ENCODE measurements at places on chromosomes 5 and 9.

- no peak for DNase-seq
Measured at GRCh38 chr5:131633830-131634229, 1.2 kb downstream of the RAPGEF6 start.

- no peak for DNase-seq
Measured at GRCh38 chr5:93607367-93608258, 24.6 kb downstream of the NR2F1 start.

DNA sequence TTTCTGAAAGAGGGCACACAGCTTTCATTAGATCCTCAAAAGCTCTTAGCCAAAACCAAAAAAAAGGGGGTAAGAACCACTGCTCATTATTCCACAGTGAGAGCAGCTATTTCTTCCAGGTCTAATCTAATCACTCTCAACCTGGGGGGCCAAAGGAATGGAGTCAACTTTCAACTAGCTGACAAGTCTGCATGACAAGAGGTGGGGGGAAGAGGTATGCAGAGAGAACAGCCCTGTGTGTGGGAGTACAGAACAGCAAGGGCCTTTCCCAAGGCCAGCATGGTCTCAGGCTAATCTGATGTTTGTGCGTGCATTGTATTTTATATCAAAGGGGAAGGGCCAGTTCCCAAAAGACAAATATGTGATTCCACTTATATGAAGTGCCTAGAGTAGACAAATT lies 36.9 kb upstream of the PIP5K1B start:
- DNase-seq: no peak

DNA sequence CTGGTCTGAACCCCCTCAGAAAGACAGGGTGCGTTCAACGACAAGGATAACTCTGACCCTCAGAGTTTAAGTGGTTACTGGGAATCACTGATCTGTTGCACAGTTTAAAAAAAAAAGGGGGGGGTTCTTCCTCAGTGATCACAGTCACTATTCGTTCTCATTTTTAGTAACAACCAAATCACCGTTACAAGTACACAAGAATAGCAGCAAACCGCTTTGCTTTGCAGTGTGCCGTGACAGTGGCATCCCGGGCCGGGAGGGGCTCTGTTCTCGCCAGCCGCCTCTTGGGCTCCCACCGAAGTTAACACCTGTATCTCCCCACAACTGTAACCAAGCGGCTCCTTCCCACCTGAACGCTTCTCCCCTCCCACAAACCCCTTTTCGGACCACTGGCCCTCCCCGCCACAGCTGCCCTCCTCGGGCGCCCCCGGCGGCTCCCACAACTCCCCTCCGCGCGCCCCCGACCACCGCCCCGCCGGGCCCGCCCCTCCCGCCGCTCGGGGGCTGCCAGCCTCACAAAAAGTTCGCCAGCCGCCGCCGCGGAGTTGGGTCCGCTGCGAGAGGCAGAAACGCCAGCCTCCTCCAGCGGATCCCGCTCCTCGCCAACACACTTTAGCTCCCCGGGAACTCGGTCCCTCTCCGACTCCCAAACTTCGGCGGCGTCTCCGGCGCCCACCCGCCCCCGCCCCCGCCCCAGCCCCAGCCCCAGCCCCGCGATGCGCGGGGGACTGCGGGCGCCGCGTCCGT lies 1.2 kb downstream of the SSBP2 start:
- no peak for DNase-seq

- no peak for DNase-seq
Measured at GRCh38 chr5:134374232-134374631, 2.9 kb downstream of the UBE2B start.

GRCh38 chr5:16727755-16728325 lies 111.0 kb upstream of the RETREG1 start:
- no peak for DNase-seq

- no peak for DNase-seq
Measured at GRCh38 chr5:168987543-168988300, 313.2 kb downstream of the SLIT3 start.

DNA sequence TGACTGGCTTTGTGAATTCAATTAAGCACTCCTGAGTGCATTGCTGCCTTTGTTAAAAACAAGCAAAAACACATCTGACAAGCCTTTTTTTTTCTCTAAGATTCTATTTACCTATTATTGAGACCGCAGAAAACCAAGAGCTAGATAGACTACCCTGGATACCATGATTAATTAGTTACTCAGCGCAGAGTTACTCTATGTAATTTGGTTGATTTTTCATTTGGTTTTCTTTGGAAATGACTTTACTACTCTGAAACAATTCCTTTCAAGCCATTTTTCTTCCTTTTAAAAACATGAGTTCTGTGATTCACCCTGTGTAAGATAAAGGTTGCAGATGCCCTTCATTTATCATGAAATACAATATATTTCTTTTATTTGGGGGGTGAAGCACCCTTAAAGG lies 421.6 kb upstream of the PIK3R1 start:
- DNase-seq: no peak

DNA sequence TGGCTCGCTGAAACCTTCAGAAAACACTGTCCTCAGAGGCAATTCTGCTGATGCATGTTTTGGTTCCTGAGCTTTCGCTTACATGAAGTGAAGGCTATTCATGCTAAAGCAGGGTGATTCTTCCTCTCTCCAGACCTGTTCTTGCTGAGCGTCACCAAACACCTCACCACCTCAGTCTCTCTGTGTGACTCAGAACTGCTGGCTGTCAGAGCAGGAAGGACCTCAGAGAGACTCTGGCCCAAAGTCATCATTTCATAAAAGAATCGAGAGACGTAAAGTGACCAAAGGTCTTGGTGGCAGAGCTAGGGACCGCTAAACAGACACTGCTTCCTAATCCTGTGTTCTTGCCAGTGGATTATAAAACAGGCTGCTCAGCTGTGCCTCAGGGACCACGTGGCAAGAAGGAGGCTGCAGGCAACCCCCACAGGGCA lies 73.8 kb downstream of the LHFPL2 start:
- DNase-seq: no peak

DNA sequence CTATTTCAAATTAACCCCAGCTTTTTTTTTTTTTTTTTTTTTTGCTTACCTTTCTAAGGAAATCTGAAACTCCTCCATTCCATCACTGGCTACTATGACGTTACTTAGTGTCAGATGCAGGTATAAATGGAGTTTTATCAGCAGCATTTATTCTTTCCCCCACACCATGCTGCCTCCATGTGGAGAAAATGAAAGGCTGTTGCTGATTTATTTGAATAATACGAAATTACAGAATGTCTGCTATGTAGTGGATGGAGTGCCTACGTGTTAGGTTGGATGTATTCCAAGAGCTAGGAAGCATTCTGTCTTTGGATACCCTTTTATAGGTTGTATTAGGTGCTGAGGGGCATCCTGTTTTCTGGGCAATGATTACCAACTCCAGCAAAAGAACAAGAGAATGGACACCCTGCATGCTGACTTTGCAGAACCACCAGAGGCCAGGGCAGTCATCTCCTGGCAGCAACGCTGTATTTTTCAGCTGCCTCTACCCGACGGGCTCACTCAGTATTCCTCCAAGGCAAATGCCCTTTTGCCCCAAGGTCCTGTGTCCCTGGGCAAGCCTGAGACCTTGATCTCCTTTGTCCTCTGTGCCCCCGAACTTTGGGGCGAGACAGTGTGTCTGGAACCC lies 199.5 kb downstream of the ALDH1A1 start:
- DNase-seq: no peak

DNA sequence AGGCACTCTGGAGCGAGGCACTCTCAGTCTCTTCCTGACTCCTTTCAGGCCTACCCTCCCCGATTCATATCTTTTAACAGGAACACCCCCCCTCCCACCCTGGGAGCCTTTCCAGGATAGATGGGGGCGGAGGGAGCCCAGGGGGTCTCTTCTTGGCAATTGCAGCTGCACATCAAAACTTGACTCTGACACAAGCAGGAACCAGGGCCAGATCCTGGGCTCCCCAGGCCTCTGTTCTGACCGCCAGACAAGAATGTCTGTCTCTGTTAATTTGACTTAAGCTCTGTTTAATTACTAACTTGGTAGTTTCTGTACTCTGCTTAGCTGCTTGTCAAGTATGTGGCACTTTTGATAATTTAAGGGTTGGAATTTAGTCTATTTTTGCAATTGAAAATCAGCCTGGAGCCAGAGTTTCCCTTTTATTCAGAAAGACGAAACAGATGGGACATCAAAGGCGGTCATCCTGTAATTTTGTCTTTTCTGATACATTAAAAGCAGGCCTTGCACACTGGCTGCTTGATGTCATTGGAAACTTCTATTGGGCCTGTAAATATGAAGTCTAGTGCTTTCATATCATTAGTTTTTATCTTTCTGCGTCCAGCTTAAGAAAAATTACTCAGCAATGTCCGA lies 43.3 kb downstream of the ACTL7B start:
- DNase-seq: no peak

GRCh38 chr9:137851516-137852267 lies 25.9 kb upstream of the CACNA1B start:
- DNase-seq: no peak

DNA sequence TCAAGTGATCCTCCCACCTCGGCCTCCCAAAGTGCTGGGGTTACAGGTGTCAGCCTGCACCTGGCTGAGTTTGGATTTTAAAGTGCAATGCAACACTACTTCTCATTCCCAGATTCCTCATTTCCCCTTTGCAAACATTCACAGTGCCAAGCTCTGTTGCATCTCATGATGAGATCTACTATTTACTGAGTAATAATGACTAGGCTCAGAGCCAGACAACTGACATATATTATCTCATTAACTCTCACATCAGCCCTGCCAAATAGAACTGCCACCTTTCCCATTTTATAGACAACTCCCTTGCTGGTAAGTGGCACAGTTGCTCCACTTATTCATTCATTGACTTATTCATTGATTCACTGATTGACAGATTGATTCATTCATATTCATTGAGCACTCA lies 7.0 kb downstream of the PDE6A start:
- DNase-seq: no peak

- no peak for DNase-seq
Measured at GRCh38 chr5:154523709-154524108, 45.7 kb upstream of the HAND1 start.

DNA sequence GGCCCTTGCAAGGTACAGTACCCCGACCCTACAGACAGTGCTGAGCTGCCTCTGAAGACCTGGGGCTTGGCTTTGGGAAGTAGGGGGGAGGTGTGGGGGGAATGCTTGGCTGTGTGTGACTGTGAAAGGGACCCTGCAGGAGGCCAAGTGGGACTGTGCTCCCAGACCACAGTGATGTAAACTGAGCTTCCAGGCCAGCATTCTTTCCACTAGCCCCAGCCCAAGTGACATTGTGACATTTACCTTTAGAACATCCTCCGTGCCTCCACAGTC lies 31.2 kb downstream of the HMCN2 start:
- DNase-seq: no peak

DNA sequence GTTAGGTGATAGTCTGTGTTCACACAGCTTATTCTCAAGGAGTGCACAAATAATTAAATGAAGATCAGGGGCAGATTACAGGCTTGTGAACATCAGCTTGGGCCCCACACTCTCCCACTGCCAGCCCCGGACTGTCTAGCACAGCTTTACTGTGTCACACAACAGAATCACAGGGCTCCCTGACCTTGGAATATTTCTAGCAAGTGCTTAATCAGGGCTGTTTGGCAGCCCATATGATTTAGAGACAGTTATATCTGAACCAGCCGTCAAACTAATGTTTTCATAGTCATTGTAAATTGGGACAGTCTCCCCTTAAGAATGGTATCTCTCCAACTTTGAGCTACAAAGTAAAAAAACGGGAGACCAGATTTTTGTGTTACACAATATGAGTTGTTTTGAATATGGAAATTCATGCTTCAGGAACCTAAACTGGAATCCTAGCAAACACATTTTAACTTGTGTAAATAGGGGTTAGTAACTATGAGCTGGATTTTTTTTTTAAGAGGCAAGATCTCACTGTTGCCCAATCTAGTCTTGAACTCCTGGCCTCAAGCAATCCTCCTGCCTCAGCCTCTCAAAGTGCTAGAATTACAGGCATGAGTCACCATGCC lies 517.6 kb downstream of the BNC2 start:
- DNase-seq: no peak

DNA sequence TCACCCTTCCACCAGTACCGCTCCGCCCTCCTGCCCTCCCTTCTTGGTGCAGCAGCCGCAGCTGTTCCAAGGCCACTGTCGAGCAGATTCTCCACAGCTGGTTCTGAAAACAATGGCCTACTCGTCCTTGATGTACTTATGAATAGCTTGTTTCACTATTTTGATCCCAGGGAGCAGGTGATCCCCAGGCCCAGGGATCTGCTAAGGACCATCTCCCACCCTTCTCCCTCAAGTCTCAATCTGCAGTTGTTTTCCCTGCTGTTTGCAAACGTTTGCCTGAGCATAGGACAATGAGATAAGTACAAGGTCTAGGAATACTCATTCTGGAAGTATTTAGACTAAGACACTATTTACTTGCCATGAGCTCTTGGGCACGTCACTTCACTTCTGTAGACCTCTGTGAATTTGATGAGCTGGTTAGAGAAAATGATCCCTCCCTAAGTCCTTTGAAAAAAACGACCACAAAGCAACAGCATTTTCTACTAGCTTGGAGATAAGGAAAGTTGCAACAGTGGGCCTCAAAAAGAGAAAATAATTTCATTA lies 1.8 kb downstream of the LURAP1L start:
- DNase-seq: no peak

DNA sequence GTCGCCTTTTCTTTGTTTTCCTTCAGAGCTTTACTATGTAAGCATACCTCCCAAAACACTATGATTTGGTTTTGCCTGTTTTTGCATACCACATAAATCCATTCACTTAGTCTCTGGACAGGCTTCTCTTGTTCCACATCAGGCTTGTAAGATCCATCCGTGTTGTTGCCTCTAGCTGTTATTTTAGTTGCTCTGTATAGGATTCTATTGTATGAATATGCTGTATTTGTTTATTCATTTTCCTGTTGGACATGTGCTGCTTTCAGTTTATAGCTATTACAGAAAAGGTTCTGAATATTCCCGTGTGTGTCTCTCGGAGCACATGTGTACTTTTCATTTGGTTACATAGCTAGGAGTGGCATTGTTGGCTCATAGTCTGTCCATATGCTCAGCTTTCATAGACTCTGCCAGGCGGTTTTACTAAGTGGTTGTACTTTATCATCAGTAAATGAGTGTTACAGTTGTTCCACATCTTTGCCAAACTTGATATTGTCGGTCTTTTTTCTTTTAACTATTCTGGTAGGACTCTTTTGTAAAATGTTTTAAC lies 41.8 kb downstream of the NUP214 start:
- no peak for DNase-seq

- DNase-seq: no peak
Measured at GRCh38 chr9:111965566-111966019, 69.0 kb downstream of the UGCG start.

- DNase-seq: no peak
Measured at GRCh38 chr5:57181154-57181553, 7.3 kb downstream of the GPBP1 start.

DNA sequence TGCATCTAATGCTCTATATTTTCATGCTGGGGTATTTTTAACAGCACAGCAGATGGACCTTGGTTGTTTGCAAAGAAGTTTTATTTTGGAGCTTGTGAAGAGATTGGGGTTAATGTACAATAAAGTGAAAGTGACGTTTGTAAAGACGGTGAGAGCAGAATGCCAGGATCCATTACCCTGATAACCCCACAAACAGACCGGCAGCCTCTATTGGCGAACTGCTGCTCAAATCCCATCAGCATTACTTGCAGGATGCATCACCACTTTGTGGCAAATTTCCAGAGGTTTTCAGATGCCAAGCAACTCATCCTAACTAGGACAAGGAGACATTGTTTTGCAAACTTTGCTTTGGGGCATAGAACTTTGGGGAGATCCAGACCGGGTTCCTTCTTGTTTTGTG lies 383.3 kb upstream of the ZNF462 start:
- DNase-seq: no peak
